ENCODE measurements at places on chromosomes 7 and 10.

DNA sequence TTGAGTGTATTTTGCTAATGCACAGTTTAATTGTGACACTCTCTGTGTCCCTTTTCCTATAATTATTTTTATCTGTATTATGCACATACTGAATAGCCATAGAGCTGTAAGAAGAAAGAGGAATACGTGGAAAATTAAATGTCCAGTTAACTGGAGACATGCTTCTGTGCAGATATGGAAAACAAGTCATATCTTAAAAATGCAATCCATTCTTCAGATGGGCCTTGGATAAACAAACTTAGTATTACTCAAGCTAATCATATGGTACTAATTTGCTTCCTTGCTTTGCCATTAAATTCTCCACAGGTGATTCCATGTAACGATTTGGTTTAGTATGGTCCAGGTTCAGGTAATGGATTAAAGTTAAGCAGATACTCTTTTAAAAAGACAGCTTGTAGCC, 201.2 kb upstream of the CELF2 start:
- DNase-seq = peak; percentile 66

DNA sequence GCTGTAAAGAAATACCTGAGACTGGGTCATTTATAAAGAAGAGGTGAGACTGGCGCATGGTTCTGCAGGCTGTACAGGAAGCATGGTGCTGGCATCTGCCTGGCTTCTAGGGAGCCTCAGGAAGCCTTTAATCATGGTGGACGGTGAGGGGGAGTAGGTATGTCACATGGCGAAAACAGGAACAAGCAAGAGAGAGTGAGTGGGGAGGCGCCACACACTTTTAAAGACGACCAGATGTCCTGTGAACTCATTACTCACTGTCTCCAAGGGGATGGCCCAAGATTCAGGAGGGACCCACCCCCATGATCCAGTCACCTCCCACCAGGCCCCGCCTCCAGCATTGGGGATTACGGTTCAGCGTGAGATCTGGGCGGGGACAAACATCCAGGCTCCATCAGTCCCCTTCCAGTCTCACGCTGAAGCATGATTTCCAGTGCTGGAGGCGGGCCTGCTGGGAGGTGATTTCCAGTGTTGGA, 3.2 kb downstream of the ZNF316 start:
- DNase-seq = peak; percentile 42

DNA sequence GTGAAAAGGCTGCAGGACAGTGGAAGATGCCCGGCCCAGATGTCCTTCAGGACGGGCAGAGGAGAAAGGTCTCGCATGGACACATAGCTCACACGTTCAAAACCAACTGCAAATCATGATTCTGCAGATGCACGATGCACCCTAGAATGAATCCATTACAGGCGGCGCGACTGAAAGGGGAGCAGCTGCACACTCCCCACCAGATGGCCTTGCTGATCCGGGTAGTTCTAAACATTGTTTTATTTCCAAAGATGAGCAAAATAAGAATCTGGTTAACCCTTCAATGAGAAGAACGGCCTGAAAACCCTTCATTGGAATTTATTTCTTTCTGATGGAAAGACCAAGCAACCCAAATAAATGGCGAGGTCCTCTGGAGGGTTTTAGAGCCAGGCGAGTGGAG, 33.8 kb downstream of the CHST15 start:
- no peak for DNase-seq

GRCh38 chr7:81736091-81736490, 33.8 kb downstream of the HGF start:
- no peak for DNase-seq

GRCh38 chr7:106183952-106184351, 71.8 kb upstream of the SYPL1 start:
- DNase-seq = no peak

GRCh38 chr7:138890499-138891445, 90.4 kb downstream of the KIAA1549 start:
- peak; percentile 81 for DNase-seq

- DNase-seq = no peak
Measured at GRCh38 chr7:1767524-1767923, 97.4 kb downstream of the ELFN1 start.

- DNase-seq = no peak
Measured at GRCh38 chr10:127925471-127926207, 18.7 kb downstream of the PTPRE start.

DNA sequence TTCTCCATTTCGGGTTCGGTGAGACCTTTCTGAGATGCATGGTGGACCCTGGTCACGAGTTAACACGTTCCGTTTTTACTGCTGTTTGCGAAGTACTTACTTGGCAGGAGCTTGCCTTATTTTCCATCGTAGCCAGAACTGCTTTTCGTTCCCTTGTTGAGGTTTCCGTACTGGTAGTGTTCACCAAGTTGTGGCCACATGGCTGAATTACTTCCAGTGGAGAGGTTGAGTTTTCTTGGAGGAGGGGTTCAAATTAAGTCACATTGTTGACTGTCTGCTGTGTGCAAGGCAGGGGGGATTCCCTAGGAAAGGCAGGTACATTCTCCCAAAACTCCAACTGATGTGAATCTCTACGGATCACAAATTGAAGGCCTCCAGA, 4.0 kb downstream of the MXI1 start:
- DNase-seq = no peak

GRCh38 chr10:103663236-103663635, 169.7 kb downstream of the NEURL1 start:
- DNase-seq = no peak

GRCh38 chr7:36129048-36129534, 24.0 kb upstream of the EEPD1 start:
- DNase-seq = no peak

DNA sequence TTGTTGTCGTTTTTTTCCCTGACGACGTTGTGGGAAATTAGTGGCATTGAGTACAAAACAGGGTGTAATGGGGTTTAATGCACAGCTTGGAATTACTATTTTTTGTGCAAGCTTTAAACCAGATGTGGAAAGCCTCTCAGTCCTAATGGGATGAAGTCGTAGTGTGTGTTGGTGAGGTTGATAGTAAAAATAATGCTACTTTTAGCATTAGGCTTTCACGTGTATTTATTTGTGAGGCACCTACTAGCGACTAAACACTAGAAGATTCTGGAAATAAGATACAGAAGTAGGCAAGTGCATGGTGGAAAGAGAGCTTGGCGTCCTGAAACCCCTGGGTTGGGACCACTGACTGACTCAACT, 588 bp upstream of the ORC5 start:
- DNase-seq = no peak

DNA sequence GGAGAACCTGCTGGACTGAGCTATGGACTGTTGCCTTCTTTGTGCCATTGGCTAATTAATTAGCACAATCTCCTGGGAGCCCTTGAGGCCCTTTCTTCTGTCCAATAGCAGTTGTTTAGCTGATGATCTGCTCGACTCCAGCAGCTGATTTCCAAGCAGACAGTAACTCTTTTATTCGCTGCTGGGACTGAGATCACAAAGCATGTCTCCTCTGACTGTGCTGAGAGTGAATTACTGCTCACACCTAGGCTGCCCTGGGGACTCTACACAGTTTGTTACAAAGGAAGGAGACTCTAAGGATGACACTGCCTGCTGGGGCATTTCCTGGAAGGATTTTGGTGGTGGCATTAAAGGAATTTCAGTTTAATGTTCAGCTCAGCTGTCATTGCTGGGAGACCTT, 31.4 kb downstream of the CASP7 start:
- no peak for DNase-seq

DNA sequence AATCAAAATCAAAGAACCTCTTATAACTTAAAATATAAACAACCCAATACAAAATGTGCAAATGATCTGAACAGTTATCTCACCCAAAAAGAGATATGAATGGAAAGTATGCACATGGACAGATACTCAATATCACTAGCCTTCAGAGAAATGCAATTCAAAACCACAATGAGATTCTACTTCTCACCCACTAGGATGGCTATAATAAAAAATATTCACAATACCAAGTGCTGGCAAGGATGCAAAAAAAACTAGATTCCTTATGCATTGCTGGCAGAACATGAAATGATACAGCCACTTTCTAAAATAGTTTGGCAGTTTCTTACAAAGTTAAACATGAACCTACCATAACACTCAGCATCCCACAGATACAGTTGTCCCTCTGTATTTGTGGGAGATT, 130.1 kb upstream of the LRRN3 start:
- peak; percentile 21 for DNase-seq

DNA sequence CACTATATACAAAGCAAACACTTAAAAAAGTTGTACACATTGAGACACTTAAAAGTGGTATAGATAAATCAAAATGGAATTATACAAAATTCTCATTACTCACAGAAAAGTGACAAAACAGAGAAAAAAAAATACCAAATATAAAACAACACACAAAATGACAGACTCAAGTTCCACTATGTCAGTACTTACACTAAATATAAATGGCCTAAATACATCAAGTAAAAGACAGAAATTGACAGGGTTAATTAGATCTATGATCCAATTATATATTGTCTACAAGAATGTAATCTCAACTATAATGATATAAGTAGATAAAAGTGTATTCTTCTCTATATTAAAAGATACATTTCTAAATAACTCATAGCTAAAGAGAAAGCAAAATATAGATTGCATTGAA, 401.6 kb upstream of the PFKP start:
- no peak for DNase-seq

- peak; percentile 33 for DNase-seq
Measured at GRCh38 chr7:101386558-101387231, 24.0 kb downstream of the COL26A1 start.

DNA sequence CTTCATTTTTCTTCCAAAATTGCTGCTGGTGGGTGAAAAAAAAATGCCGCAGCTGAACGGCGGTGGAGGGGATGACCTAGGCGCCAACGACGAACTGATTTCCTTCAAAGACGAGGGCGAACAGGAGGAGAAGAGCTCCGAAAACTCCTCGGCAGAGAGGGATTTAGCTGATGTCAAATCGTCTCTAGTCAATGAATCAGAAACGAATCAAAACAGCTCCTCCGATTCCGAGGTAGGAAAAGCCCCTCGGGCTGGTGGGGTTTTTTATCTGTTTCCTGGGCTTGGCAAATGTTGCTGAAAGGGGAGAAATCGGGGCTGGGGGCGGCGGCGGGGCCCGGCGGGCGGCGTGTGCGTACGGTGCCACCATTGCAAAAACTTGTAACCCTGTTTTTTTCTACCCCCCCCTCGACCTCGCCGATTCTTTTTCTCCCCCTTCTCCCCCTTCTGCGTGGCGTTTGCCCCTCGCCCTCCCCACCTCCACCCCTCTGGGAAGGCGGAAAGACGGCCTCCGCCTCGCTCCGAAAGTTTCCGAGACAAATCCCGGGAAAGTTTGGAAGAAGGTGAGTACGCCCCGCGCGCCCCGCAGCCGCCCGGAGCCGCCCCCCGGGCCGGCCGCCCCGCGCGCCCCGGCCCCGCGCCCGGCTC, 789 bp downstream of the TCF7L2 start:
- DNase-seq = no peak

DNA sequence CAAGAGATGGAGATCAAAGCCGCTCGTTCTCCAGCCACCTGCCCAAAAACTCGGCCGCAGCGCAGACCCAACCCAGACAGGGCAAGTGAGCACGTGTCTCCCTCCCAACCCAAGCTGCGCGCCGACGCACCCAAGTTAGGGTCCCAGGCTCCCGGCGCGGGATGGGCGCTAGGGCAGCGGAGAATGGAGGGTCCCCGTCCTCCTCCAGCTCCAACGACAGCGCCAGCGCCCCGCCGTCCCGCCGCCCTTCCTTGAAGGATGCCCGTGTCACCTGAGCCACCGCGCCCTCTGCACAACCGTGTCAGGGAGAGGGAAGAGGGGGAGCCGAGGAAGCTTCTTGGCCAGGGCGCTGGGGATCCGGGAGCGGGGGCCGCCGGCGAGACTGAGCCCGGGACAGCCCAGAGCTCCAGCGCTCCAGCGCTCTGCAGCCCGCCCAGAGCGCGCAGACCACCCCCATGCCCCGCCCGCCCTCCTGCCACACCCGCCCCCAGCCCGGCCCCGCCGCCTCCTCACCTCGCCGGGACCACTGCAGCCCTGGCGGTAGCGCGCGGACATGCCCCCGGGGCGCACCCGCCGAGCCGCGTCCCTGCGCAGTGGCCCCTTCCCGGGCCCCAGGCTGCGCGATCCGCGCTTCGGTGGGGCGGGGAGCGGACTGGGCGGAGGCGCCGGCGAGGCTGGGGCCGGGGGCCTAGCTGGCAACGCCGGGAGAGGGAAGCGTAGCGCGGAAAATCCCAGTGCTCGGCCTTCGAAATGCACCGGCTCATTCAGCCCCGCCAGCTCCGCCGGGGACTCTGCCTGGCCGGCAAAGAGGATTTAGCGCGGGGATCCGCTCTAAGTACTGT, at the start of gene SLC16A12:
TSS of gene SLC16A12 (minus strand) at position 424 of the 842 bp plus-strand sequence. CDS start 73,016 bp downstream, outside the sequence.
- no peak for DNase-seq
